Activated CD4-positive, alpha-beta T cell treated with anti-CD3 and anti-CD28 coated beads, Interleukin-2, amount 50 U/mL, for 24 hours (primary cell): ENCODE measurements at places on chromosomes 11 and 22.

DNA sequence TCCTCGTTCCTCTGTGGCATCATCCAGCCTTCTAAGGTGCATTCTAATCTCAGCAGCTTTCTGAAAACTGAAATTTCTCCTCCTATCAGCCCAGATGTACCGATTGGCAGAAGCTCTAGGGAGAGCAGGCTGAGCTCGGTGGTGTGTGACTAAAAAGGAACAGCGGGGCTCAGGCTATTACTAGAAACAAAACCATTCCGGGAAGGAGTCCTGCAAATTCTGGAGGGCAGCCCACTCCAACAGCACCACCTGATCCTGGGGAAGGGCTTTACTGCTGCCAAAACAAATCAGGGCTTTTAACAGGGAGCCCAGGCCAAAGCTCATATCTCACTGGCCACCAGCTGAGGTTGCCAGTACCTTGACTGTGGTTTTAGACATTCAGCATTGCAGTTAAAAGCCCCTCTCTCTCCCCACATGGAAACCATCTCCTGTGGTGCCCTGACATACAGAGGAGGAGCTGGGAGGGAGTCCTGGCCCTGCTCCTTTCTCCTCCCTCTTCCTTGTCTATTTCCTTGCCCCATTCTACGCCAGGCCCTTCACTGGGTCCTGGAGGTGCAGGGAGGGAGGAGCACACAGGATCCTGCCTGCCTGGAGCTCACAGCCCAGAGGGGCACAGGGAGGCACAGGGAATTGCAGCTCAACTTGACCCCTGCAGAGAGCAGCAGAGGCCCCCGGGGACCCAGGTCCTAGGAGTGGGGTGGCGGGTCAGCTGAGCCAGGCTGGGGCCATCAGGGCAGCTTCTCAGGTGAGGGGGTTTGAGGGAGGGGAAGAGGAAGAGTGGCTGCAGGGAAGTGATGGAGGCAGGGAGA lies 889 bp downstream of the PLAAT4 start:
- DNase-seq: no peak

DNA sequence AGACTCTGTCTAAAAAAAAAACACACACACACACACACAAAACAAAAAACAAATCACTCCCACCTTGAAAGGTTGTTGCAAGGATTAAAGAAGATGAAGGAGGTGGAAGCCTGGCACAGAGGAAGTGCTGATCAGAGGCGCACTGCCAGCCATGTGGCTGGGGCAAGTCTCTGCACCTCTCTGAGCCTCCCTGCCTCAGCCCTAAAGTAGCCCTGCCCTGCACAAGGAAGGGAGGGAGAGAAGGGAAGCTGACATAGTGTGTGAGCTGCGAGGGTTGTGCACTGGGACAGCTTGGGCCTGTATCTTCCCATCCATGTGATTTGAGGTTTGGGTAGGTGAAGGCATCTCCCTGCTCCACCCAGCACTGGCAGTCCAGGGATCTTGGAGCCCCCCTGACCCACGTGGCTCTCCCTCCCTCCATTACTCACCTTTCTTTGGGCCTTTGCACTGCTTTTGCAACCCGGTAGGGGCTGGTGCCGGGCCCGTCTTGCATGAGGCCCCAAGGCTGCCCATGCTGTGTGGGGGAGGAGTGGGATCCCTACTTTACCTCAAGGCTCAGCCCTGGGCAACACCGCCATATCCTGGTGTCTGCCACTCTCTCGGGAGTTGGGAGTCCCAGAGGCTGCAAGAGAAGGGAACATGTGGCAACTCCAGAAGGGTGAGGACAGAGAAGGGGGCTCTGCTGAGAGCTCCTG lies 30.5 kb downstream of the IFT27 start:
- no peak for DNase-seq

GRCh38 chr22:24153959-24154358 lies 27.3 kb upstream of the SUSD2 start:
- DNase-seq: no peak

- no peak for DNase-seq
Observed at GRCh38 chr11:126821827-126822226, 178.7 kb downstream of the KIRREL3 start.

DNA sequence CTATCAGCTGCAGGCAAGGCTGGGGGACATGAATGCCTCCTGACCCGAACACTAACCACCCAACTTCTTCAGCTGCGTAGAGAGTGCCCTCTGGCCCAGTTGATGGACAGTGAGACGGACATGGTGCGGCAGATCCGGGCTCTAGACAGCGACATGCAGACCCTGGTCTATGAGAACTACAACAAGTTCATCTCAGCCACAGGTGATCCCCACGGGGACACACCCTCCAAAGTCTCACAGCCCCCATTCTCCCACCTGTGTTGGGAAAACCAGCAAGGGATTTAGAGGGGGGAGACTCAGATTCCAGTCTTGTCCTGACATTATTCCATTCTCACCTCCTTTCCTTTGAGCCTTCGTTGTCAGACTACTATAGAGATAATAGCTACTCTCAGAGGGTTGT lies 912 bp downstream of the VPS51 start:
- DNase-seq: no peak

- DNase-seq: no peak
Observed at GRCh38 chr11:64406221-64406946, 47.4 kb downstream of the RPS6KA4 start.

- no peak for DNase-seq
Observed at GRCh38 chr22:23713696-23714595, 23.1 kb downstream of the RGL4 start.

- no peak for DNase-seq
Observed at GRCh38 chr11:62115085-62115694, 8.6 kb upstream of the INCENP start.

DNA sequence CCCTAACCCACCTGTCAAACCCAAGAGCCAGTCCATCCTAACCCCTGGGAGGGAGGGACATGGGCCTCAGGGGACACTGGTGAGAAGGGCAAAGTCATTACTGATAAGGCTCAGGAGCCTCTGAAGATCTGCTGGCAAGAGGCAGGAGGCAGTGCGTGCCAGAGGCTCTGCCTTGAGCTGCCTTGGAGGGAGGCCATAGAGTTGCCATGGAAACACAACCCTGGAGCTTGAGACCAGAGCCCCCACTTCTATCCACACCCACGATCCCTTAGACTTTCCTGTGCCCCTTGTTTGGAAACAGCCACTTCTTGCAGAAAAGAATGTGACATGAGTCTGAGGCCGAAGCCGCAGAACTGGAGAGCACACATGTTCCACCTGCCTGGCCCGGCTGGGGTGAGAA lies 89.7 kb upstream of the CSNK2A3 start:
- no peak for DNase-seq

DNA sequence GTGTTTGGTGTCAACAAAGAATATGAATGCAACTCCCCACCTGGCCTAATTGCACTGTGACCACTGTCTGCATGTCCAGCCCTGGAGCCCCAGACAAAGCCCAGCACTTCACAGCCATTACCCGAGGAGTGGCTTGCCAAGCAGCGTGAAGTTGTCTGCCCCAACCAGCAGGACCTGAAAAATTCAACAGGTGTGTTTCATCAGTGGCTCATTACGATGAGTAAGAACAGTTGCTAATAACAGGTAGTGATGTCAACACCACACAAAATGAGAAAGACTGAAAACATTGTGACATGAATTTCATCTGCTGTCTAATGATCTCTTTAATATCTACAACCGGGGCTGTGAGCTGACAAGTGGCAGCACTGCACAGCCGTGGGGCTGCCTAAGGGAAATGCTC lies 10.3 kb downstream of the MRPL21 start:
- DNase-seq: no peak

DNA sequence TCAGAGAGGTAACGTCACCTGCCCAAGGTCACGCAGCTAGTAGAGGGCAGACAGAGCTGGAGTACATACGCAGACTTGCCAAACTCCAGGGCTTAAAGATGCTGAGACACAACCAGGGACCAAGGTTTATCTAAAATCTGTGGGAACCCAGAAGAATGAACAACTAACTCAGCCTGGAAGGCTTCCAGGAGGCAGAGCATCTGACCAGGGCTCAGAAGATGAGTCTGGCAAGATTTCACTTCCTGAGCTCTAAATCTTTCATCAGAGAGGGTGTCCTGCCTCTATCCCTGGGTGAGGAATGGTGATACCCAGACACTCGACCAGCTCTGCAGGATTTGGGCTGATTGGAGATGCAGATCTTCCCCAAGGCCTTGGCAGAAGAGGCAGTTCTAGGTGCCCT lies 9.1 kb downstream of the GAL3ST1 start:
- no peak for DNase-seq

GRCh38 chr22:36243986-36244385 lies 4.7 kb upstream of the APOL2 start:
- no peak for DNase-seq

GRCh38 chr22:38259370-38259769 lies 13.4 kb downstream of the TMEM184B start:
- no peak for DNase-seq

GRCh38 chr11:95660038-95660437 lies 129.5 kb downstream of the FAM76B start:
- DNase-seq: no peak

DNA sequence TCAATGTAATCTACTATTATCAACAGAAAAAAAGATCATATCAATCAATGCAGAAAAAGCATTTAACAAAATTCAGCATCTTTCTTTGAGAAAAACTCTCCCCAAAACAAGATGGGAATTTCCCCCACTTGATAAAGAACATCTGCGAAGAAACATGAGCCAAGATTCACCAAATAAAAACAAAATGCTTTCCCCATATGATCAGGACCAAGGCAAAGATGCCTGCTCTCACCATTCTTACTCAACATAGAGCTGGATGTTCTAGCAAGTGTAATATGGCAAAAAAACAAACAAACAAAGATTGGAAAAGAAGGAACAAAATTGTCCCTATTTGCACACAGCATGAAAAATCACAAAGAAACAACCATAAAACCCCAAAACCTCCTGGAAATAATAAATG lies 23.4 kb downstream of the SHANK2 start:
- no peak for DNase-seq

DNA sequence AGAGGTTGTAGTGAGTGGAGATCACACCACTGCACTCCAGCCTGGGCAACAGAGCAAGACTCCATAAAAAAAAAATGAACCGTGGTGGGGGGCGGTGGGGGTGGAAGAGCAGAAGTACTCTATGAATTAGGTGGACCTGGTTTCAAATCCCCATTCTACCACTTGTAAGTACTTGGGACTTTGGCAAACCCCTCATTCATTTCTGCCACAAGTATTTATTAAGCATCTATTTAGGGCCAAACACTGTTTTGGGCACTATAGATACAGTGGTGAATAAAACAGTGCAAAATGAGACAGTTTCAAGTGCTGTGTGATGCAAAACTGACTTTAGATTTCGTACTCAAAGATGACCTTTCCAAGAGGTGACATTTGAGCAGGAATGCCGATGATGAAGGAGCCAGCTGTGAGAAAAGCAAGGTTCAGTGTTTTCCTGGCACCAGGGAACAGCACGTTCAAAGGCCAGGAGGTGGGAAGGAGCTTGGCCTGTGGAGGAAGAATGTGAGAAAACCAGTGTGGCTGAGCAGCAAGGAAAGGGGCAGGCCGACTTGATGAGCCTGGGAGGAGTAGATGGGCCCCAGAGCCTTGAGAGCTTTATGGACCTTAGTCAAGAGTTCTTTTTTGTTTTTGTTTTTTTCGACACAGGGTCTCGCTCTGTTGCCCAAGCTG lies 1.4 kb upstream of the TMEM134 start:
- DNase-seq: no peak

DNA sequence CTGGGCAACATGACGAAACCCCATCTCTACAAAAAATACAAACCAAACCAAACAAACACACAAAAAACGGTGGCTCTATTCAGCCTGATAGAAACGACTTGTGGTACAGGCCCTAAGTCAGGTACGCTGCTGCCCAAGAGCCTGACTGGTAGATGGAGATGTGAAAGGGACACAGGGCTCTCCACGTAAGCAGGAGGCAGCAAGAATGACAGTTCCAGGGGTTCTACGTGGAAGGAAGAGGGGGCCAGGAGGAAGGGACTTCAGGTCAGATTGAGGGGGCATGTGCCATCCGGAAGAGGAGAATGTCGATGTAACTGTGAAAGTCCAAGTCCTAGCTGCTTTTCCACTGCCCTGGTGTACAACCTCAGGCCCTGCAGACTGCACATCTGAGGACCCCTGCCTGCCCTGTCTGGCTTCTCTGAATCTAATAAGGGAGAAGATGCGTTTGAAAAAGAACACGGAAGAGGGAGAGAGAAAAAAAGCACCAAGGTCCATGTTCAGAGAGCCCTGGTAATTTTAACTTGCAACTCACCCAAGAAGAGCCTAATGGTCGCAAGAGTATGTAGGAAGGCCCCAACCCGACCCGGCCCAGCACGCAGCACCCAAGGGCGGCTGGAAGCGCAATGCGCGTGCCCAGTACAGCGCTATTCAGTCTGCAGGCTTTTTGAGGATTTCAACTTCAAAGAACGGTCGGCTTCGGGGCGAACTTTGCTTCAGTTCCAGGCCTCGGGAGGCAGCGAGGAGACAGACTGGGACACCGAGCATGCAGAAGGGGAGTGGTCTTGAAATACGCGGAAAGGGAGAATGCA lies 909 bp upstream of the ZNRD2 start:
- no peak for DNase-seq
